ENCODE measurements at places on chromosomes 4 and X.

DNA sequence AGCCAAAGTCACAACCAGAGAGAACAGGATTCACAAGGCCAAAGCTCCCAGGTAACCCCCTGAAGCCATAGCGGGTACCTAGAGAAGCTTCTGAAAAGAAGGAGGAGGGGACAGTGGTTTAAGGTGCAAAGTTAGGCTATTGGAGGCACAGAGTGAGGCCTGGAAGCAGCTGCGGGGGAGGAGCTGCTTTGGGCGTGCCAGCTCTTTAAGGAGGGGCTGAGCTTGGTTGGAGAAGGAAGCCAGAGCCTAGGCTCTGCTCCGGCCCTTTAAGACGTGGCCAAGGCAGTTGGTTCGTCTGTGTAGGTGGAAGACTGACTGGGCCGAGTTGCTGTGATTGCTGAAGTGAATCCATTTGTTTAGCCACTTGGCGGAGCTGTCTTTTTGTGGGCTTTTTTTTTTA is 1.5 kb downstream of the KLF8 start:
- DNase-seq: peak; percentile 54

DNA sequence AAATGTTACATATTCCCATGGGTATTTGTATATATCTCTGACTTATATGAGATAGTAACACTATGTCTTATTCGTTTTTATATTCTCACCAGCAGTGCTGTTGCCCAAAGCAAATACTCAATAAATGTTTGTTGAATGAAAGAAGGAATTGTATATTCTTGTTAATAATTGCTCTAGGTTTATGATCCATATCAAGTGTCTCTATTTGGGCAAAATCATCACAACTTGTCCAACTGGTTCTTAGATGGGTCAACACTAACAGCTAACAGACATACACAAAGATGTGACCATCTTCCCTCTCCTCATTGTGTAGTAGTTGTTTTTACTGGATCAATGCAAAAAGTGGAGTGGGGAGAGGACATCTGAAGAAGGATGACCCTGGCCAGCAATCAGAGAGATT is 6.6 kb upstream of the APLN start:
- no peak for DNase-seq

- no peak for DNase-seq
Measured at GRCh38 chr4:1378559-1379231, 27.5 kb downstream of the NKX1-1 start.

DNA sequence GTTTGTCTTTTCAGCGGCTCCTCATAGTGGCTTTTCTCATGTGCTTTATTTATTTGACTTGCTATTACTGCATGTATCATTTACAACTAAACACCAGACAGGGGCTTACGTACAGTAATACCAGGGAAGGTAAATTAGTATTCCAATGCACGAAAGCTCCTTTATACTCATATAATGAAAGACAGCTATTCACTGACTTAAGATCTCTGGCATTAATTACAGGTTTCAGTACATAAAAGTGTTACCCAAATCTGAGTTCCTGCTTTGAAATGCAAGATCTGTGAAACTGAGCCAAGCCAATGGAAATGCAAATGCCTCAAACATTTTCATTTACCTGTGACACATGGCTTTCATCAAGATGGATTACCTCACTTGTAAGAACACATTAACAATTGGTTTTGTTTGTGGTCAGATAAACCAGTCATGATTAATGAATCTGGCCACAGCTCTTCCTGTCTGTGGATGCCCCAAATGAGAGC is 107.2 kb downstream of the ANAPC4 start:
- DNase-seq: no peak

GRCh38 chrX:68938244-68939004 is 109.6 kb downstream of the EFNB1 start:
- no peak for DNase-seq

- no peak for DNase-seq
Measured at GRCh38 chrX:112645774-112646173, 34.0 kb downstream of the LHFPL1 start.

DNA sequence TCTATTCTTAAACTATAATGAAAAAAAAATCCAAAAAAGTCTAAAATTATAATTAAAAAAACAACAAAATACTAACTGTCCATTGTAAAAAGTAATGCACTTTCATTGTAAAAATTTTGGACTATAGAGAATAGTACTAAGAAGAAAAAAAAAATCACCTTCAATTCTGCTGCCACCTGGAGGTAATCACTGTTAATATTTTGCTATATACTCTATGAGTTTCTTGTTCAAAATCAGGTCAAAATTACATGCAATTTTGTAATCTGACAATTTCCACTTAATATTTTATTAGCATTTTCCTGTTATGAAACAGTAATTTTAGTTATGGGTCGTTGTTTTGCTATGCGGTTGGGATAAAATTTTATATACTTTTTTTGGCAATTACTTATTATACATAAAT is 62.0 kb downstream of the HTT start:
- DNase-seq: no peak

DNA sequence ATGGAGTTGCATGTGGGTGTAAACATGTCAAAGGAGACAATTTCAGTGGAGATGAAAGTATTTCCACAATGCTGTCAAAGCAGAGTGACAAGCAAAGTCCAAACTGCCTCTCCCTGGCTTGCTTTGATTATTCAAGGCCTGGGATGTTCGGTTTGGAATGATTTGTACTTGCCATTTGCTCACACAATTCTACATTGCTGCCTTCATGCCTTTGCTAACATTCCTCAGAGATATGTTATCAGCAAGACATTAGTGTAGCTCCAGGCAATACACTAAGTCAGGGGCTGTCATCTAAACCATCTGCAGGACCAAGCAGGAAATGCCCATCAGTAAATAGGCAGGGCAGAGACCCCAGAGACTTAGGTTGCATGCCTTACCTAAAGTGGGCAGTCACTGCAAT is 79.6 kb upstream of the C1QTNF7 start:
- DNase-seq: peak; percentile 65

GRCh38 chrX:24423960-24424359 is 41.1 kb upstream of the PDK3 start:
- peak; percentile 40 for DNase-seq

DNA sequence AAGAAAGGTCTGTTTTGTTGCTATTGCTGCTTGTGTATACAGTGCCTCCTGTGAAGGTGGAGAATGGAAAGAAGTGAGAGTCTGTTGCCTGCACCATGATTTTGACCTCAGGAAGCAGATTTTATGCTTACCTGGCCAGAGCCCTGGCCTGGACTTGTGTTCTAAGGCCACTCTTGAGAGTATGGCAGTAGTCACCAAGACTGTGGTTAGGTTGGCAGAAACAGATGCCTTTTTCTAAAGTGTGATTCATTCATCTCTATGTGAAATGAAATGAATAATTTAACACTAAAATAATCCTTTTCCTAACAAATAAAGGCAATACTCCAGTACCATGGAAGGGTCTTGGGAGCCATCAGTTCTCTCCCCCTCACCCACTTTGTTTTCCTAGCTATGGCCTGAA is 161.8 kb downstream of the DCLK2 start:
- DNase-seq: no peak

GRCh38 chr4:2273221-2273620 is 11.3 kb upstream of the MXD4 start:
- DNase-seq: no peak

DNA sequence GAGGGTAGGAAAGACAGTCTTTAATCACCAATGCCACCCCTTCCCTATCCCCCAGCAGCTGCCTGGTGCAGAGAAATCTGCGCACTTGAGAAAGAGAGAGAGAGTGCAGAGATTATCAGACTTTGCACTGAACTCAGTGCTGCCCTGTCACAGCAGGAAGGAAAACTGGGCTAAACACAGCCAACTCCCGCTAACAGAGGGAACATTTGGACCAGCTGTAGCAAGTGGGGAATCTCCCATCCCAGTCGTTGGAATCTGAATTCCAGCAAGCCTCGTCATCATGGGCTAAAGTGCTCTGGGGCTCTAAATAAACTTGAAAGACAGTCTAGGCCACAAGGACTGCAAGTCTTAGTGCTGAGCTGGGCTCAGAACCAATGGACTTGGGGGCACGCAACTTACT is 168.7 kb downstream of the DLG3 start:
- DNase-seq: peak; percentile 27

DNA sequence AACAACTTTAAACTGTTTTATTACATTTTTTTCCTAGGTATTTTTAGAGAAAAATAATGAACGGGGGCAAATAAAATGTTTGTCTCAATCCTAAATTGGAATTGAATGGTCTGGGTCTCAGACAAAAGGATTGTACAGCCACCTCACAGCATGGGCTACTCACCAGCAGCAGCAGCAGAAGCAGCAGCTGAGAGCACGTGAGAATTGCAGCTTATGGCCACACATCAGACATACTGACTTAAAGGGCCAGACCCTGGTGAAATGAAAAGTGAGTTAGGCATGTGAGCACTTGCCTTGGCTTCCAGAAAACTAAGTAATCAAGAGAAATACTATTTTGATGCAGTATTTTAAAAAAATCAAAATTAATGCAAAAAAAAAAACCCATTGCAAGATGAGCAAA is 56.6 kb downstream of the AASDH start:
- DNase-seq: no peak

- DNase-seq: no peak
Measured at GRCh38 chr4:150104404-150105027, 26.3 kb downstream of the DCLK2 start.

GRCh38 chr4:182832352-182833120 is 84.7 kb downstream of the DCTD start:
- DNase-seq: no peak

DNA sequence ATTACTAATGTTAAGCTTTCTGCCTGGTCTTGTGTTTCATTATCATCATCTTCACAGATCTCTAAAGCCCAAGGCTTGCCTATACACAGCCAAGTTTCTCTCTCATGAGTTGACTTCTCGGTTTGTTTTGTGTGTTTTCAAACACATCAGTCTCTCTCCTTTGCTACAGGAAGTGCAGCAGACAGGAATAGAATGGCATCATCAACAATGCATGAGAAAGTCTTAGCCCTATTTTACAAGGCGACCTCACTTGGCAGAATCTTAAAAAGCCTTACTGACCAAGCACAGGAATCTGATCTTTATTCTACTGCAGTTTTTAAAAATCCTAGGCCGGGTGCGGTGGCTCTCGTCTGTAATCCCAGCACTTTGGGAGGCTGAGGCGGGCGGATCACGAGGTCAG is 36.8 kb downstream of the CC2D2A start:
- peak; percentile 62 for DNase-seq

- peak; percentile 70 for DNase-seq
Measured at GRCh38 chrX:72020204-72020603, 109.6 kb downstream of the NHSL2 start.

- DNase-seq: no peak
Measured at GRCh38 chrX:53211391-53211978, 13.5 kb downstream of the KDM5C start.

DNA sequence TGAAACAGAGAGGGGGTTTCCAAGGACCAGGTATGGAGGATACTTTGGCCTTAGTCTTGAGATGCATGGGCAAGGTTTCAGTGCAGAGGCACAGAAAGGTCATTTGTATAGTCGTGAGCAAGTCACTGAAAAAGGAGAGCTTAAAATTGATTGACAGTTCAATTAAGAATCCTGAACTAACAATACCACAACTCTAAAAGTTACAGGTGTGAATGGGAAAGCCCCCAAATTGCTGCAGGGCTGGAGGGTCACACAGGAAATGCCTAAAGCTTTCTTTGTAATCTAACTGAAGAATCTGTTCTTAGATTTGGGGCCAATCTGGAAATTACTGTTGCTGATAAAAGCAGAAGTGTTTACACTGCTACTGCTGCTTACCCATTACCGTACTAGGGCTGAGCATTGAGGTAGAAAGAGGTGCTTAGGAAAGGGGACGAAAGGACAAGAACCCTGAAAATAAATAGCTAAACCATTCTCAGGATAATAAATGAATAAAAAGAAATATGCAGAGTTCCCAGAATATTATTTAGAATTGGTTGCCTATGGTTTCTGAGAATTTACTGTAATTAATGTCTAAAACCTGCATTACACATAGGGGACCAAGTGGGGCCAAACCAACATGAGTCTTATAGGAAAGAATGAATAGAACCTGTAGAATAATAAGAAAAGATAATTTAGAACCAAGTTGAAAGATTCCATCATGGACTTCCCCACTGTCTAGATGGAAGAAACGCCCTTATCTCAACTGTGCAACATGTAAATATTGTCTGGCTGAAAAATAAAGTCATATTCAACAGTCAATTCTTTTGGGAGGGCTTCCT is 91.9 kb upstream of the PPP1R2C start:
- DNase-seq: no peak

- DNase-seq: no peak
Measured at GRCh38 chr4:65667506-65668041, 2.7 kb downstream of the EPHA5 start.

DNA sequence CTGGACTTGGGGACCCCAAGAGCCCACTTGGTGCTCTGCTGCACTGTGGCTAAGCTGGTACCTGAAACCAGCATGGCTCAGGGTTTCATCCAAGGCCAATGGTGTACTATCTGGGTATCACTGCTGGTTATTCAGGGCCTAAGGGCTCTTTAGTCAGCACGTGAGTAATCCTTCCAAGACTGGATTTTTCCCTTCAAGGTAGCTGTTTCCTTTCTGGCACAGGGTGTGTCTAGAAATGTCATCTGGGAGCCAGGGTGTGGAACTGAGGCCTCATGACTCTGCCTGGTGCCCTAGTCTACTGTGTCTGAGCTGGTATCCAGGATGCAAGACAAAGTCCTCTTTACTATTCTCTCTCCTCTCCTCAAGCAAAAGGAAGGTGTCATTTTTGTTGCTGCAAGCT is 99.0 kb upstream of the QRFPR start:
- no peak for DNase-seq

GRCh38 chrX:68163441-68163840 is 269.9 kb downstream of the OPHN1 start:
- no peak for DNase-seq

- DNase-seq: peak; percentile 61
Measured at GRCh38 chr4:151865312-151865711, 104.5 kb upstream of the GATB start.

- DNase-seq: no peak
Measured at GRCh38 chr4:3773552-3774001, 7.4 kb downstream of the ADRA2C start.

DNA sequence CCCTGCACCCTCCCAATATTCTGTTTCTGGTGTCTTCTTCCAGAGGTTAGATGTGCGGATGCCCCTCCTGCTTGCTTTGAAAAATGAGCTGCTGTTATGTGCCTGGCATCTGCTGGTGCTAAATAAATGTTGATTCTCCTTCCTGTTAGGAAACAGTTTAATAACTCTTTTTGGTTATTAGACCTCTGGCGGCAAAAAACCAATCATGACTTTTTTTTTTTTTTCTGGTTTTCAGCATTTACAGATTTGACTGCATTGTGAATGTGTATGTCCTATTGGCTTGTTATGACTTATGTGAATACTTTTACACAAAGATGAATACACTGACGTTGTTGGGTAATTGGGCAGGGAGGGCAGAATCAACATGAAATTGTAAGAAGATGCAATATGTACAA is 13.6 kb upstream of the TMEM156 start:
- no peak for DNase-seq

GRCh38 chr4:87360338-87360935 is 30.6 kb downstream of the HSD17B11 start:
- no peak for DNase-seq

DNA sequence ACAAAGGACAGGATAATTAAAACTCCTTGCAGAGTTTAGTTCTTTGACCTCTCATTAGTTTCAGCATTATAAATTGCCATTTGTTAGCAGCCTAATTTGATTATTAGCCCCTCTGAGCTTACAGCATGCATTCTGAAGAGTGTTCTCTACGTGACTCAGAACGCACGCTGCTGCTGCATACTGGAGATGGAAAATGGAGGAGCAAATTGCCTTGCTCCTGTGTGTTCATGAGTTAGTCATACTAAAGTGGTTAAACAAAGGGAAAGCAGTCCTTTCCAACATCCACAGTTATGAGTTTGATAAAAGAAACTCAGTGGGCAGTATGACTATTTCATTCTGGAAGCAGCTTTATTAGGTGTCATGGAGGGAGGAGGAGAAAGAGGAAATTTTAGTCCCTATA is 922.5 kb downstream of the RPA4 start:
- DNase-seq: no peak
